ENCODE measurements at places on chromosomes 3 and 15.

DNA sequence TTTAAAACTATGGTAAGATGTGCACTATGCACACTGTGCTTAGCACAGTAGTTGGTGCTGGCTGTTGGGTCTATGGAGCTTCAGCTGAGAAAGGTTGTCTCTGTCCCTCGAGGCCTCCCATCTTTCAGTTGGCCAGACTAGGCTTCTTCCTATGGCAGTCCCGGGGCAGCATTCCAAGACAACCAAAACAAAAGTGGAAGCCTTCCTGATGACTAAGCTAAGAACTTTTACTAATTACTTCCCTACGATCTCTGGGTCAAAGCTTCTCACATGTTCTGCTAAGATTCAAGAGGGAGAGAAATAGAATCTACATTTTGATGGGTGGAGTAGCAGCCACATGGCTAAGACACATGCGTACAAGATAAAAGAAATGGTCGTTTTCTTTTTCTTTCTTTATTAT, 342.8 kb downstream of the TUSC7 start:
- DNase-seq = peak; percentile 53

GRCh38 chr15:43905755-43906154, 79.0 kb downstream of the WDR76 start:
- DNase-seq = no peak

DNA sequence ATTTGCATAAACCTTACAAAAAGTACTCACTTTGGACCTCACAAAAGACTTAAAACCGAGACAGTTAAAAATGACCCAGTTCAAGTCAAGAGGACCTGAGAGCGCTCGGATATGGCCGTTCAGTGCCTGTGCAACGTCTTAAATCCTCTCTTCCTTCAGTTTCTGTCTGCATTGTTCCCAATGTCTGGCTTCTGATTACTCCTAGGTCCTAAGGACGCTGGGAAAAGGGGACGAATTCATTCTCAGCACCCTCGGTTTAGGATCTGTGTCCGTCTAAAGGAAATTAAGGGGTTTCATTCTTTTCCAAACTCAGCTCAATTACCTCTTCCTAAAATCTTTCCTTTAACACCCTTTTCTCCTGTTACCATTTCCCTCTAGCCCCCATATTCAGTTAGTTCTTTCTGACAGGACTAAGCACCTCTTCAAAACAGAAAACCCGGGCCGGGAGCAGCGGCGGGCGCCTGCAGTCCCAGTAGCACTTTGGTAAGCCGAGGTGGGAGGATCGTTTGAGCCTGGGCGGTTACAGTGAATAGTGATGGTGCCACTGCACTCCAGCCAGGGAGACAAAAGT, 970 bp downstream of the DPPA4 start:
- no peak for DNase-seq

GRCh38 chr3:120049072-120049471, 45.2 kb downstream of the GSK3B start:
- DNase-seq = no peak

DNA sequence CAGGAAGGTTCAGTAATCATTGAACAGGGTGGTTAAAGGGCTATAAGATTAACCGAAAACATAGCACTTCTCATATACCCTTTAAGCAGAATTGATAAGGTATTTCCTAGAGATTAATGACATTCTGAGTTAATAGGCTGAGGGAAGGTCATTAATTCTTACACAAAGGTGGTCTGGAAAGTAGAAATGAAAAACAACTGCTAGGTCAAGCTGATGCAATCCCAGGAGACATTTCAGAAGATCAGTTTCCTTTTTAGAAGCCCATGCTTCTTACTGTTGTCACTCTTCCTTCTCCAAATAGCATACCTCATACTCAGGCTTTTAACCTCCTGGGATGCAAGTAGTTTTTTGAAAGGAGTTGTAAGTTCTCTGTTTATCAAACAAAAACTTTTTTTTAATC, 8.8 kb downstream of the FILIP1L start:
- no peak for DNase-seq

- no peak for DNase-seq
These were observed 7.4 kb upstream of the RBPMS2 start for GRCh38 chr15:64782751-64783150.

GRCh38 chr3:133928903-133929607, 33.4 kb upstream of the RAB6B start:
- no peak for DNase-seq

- DNase-seq = no peak
These were observed 40.8 kb upstream of the ATP2B2 start for GRCh38 chr3:10546181-10546624.

Data from BJ (cell line).